ENCODE measurements at places on chromosomes 5 and 9.
A peak's percentile ranks its signal among the peaks of the same experiment; 100 is the strongest.

DNA sequence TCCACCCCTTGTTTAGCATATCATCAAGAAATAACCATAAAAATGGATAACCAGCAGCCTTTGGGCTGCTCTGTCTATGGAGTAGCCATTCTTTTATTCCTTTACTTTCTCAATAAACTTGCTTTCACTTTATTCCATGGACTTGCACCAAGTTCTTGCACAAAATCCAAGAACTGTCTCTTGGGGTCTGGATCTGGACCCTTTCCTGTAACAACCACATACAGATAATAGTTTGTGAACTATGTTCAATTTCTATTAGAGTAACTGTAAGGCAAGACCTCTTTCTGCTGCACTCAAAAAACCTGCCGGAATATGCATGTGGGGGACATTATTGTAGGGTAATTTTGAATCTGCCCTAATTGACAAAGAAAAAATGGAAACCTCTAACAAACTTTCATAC is 66.9 kb upstream of the TMEM215 start:
- no peak for DNase-seq

DNA sequence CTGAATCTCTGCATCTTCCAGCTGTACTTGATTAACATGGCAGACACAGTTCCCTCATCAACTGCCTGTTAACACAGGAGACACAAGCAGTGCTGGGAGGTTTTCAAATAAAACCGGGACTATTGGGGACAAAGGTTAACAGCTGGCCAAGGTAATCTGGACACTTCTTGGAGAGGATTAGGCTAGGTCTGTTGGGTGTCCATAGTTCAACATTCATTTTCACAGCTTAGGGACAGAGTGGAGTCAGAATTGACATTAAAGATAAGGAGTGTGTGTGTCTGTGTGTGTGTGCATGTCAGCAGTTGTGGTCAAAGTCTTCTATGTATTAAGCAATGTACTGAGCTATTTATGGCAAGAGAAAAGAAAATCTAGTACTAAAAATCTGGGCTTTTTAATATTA is 216.2 kb downstream of the MED10 start:
- no peak for DNase-seq

GRCh38 chr5:151961557-151961956 is 36.9 kb upstream of the GLRA1 start:
- no peak for DNase-seq

- DNase-seq: no peak
Observed at GRCh38 chr5:126884269-126884819, 107.4 kb downstream of the LMNB1 start.

DNA sequence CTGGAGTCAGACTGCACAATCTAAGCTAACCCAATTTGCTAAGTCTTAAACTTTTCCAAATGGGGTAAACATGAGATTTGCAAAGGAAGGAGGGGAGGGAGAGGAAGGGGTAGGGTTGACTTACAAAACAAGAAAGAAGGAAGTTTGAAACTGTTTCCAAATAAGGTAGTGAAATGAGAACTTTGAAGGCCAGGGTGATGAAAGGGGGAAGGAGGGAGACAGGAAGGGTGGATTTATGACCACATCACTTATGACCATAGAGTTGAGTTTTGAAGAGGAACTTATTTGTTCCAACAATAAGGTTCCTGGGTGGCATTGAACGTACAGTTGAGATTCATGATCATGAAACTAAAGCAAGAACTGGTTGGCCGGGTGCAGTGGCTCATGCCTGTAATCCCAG is 72.5 kb upstream of the DAPK1 start:
- DNase-seq: no peak

- DNase-seq: no peak
Observed at GRCh38 chr9:80062567-80062966, 490.8 kb downstream of the TLE4 start.

GRCh38 chr9:137878146-137878941 is 762 bp downstream of the CACNA1B start:
- DNase-seq: no peak

- DNase-seq: no peak
Observed at GRCh38 chr9:110919050-110919435, 119.2 kb downstream of the LPAR1 start.

DNA sequence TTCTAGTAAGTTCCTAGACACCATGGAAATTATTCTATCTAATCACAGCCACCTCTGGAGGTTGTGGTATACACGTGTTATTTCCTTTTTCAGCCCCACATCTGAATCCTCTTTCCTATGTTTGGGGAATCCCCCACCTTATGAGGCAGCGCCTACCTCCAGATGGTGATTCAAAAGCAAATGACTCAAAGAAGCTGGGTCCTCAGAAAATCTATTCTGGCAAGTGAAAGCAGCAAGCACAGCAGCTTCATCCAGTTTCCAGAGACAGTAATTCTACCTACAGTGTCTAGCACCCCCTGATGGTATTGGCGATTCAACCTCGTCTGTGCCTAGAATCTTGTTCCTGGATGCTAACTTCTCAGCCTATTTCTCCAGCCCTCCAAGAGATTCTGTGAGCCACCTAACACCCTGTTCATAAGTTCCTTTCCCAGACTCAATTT is 43.0 kb downstream of the STRBP start:
- peak; percentile 29 for DNase-seq

DNA sequence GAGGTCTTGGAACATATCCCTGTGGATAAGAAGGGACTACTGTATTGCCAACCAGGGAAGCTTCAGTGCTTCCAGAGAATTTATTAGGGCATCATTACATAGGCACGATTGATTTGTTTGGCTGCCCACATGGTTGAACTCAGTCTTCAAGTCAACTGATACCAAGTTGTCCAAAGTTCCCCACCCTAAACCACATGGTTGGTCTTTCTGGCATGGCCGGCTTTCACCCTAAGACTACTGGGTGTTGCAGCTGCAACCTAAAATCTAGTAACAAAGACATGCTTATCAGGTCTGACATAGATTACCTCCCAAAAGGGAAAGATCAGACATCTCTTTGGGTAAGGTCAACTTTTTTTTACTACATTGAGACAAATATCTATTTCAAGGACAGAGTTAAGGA is 37.0 kb downstream of the FAF2 start:
- DNase-seq: no peak

GRCh38 chr5:77945874-77946273 is 169.7 kb upstream of the TBCA start:
- no peak for DNase-seq

GRCh38 chr9:38339087-38339486 is 53.4 kb upstream of the ALDH1B1 start:
- DNase-seq: no peak

- no peak for DNase-seq
Observed at GRCh38 chr5:75023368-75024159, 28.8 kb downstream of the GCNT4 start.

DNA sequence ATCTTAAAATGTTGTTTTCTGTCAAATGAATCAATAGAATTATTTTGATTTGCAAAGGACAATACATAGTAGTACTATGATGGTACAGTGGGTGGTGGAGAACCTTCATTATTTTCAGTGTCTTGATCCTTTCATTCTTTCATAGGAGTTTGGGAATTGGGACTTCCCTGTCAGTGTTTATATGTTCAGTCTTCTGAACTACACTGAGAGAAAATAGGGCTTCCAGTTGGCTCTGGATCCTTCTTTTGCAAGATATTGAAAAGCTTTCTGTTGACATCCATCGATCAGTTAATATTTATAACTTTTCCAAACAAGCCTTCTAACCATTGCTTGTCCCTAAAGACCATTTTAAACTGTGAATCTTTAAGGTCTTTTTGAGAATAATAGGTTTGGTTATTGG is 94.7 kb downstream of the XRCC4 start:
- DNase-seq: no peak

DNA sequence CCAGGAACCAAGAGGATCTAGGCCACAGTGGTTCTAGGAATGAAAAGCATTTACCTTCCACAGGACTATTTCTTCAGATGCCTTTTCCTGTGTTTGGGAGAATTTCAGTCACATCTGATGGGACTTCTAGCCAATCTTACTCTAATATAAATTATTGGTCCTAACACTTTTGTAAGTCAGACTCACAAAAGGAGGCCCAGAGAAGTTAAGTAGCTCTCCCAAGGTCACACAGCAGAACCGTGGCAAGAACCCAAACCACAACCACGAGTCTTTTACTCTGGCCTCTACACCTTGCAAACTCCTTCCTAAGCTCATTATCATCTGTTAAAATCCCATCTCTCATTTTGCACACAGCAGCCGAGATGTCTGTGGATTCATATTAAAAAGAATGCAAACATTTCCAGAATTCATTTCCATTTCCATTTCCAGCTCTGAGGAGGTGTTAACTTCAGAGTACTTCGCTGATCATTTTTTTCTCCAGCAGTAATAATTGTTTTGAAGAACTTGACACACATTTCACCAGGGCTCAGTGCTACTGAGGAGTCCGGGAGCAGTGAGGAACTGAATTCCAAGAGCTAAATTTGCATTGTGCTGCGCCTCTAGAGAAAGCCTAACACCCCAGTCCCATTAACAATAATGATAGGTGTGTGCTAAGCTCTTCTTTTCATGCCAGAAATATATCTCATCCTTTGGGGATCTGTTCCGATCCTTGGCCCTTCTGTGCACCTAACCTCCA is 168.1 kb downstream of the SEMA6A start:
- no peak for DNase-seq

- no peak for DNase-seq
Observed at GRCh38 chr9:38074441-38074961, 5.5 kb upstream of the SHB start.

- no peak for DNase-seq
Observed at GRCh38 chr5:45113726-45114125, 305.0 kb downstream of the MRPS30 start.

DNA sequence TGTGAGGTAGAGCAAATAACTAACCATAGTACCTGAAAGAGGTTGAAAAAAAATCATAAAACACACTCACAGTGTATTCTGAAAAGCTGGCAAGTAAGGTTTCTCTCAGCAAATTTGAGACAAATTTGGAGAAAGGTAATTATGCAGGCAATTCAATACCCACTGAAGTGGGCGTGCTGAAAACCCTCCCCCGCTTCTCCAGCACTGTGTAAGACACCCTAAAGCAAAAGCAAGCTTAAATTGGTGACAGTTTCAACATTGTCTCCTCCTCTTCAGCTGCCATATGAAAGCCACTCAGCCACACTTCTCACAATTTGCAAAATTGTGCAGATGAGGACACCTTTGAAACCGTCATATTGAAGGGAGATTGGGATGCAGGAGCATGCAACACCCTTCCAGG is 322.3 kb upstream of the CDH6 start:
- no peak for DNase-seq

DNA sequence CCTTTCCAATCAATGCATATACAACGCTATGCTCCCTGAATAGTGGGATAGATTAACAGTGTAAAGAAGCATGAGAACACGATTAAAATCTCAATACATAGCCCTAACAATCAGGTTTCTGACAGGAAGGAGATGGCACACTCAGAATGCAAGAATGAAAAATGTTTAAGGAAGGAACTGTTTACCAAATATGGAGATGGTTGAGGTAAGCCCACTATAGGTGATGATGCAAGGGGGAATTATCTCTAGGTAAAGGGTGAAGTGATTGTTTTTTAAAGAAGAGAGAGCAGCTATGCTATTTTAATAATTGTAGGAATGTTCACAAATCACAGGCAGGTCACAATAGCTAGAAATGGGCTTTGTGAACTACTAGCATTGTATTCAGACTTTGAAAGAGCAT is 302.4 kb downstream of the CHSY3 start:
- DNase-seq: no peak

DNA sequence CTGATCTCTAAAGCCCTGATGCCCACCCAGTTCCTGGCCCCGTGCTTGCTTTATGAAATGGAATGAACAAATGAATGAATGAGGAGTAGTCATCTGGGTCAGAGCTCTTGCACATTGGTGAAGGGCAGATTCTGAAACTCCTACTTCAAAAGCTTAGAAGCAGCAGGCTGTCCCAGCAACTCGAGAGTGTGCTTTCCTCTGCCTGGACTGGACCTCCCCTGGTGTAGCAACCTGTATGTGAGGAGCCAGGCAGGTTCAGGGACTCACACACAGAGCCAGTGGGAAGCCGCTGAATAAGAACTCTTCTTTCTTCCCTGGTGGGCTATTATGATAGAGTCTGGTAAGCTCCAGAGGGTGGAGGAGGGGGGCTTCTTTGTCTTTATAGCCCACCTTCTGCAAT is 396.4 kb downstream of the CDK5RAP2 start:
- DNase-seq: no peak

- no peak for DNase-seq
Observed at GRCh38 chr9:83681490-83681889, 26.3 kb downstream of the UBQLN1 start.

- DNase-seq: no peak
Observed at GRCh38 chr5:137516251-137516797, 17.2 kb upstream of the SPOCK1 start.

- no peak for DNase-seq
Observed at GRCh38 chr5:147617191-147617606, 107.3 kb upstream of the DPYSL3 start.

GRCh38 chr5:83022334-83022733 is 54.9 kb downstream of the TMEM167A start:
- DNase-seq: no peak

Measured in activated CD4-positive, alpha-beta T cell treated with anti-CD3 and anti-CD28 coated beads, Interleukin-2, amount 50 U/mL, for 1 hour (primary cell).